ENCODE measurements at places on chromosomes 2 and 18.
A peak's percentile ranks its signal among the peaks of the same experiment; 100 is the strongest.

- DNase-seq = no peak
Measured at GRCh38 chr18:45650321-45650720, 35.0 kb downstream of the SLC14A2 start.

GRCh38 chr18:74290021-74290420, 1.7 kb downstream of the CYB5A start:
- DNase-seq = no peak

GRCh38 chr2:118604811-118605210, 242.6 kb downstream of the EN1 start:
- no peak for DNase-seq

- DNase-seq = no peak
Measured at GRCh38 chr2:135676031-135676430, 65.6 kb upstream of the UBXN4 start.

DNA sequence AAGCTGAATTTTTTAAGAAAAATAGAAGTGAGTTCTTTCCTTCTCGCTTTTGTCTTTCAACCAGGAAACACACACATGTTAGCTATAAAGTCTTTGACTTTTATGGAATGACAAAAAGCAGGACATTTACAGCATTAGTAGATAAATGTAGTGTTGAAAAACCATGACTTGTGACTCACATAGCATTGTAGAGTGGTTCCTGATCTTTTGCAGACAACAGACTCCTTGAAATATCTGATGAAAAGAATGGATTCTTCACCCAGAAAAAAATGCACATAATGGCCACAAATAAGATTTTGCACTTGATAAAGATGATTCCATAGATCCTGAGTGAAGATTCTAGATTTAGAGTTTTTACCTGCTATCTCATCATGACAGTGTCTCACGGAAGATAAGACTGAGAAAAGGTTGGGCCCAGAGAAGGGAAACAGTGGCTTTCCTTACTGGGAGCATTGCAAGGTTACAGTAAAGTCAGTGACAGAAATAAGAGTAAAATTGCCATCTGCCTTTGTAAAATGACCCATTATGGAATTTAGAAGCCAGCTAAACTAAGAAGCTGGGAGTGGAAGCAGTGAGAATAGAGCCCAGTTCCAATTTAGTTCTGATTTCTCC, 14.0 kb downstream of the SMARCAL1 start:
- no peak for DNase-seq

DNA sequence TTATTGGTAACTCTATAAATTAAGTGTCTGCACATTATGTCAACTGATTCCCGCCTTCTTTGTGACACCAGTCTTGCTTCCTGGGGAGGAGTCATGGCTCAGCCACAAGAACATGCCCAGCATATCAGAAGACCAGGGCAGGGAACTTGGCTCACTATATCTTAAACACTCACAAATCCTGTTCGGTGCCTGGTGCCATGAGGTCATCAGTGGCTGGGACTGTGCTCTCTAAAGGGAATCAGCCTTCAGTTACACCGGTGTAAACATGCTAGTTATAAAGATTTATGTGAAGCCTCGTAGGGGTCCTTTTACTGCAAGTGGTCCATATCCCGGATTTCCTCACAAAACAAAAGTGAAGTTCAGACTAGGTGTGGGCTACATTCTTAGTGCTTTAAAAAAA, 73.1 kb upstream of the ZNF521 start:
- no peak for DNase-seq

- no peak for DNase-seq
Measured at GRCh38 chr2:146370826-146371225, 1474.0 kb upstream of the ACVR2A start.

DNA sequence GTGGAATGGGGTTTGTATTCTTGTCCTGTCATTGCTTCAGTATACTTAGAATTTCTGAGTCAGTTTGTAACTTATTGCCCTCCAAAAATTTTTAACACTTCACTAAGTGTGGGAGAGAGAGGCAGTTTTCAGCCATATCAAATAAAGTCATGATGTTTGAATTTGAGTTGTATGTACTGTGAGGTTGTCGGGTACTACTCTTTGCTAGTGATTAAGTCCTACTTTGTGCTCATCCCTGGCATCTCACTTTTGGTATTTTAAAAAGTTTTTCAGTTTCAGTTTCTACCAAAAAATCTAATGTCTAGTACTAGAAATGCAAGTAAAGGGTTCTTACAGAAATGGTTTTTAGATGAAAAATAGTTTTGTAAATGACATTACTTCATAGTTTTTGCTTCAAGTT, 40.7 kb downstream of the EIF5B start:
- DNase-seq = no peak

GRCh38 chr2:180061085-180061484, 54.0 kb upstream of the CWC22 start:
- DNase-seq = no peak

GRCh38 chr2:216666461-216667233, 28.7 kb downstream of the IGFBP5 start:
- DNase-seq = peak; percentile 58

DNA sequence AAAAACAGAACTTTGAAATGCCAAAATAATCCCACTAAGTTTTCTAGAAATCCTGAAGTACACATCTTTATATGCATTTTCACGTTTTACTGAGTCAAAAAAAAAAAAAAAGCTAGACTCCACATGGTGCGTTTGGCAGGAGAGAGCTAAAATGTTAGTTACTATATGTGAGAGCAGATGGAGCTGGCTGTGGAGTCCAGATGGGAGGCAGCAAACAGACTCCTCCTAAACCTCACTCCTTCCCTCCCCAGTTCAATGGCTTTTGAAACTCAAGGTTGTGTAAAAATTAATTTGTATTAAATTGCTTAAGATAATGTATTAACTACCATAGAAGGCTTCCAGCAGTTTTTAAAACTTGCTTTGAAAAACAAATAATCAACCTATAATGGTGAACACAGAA, 248.8 kb downstream of the AGPS start:
- DNase-seq = no peak

GRCh38 chr2:75177427-75177826, 21.9 kb downstream of the TACR1 start:
- no peak for DNase-seq

GRCh38 chr2:64143169-64144056, 807 bp downstream of the PELI1 start:
- peak; percentile 51 for DNase-seq

Data from RPMI8226 (cell line).